Stimulated activated CD4-positive, alpha-beta T cell treated with anti-CD3 and anti-CD28 coated beads, Interleukin-2, amount 100 ng/mL, for 24 hours (primary cell): ENCODE measurements at places on chromosomes 3 and 15.

DNA sequence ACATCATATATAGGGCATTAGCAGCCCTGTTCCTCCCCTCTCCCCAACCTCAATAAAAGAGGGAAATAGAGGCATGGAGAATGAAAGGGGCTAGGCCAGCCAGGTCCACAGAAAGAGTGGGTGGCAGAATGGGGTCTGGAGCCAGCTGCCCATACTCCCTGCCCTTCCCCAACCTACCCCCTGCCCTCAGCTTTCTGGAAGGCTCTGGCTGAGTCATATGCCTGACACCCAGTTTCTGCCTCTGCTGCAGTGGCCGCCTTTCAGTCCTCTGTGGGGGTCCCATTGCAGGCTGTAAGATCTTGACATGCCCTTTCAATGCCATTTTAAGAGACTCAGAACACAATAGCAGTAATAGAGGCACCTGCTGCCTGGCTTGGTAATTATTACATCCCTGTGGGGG lies 95.7 kb downstream of the LINGO1 start:
- DNase-seq: no peak

DNA sequence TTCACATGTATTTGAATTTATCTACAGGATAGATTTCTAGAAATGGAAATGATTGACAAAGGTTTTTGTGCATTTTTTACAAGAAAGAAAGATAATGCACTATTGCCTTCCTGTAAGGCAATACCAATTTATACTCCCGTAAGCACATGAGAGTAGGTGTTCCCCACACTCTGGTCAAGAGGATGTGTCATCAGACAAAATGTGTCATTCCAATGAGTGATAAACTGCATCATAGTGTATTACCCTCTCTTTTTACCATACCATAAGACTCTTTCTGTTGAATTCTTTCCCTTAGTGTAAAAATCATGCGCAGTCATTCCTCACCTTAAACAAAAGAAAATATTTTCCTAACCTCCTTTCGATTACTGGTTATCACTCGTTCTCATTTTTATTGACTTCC lies 251.0 kb downstream of the ROBO1 start:
- DNase-seq: no peak

DNA sequence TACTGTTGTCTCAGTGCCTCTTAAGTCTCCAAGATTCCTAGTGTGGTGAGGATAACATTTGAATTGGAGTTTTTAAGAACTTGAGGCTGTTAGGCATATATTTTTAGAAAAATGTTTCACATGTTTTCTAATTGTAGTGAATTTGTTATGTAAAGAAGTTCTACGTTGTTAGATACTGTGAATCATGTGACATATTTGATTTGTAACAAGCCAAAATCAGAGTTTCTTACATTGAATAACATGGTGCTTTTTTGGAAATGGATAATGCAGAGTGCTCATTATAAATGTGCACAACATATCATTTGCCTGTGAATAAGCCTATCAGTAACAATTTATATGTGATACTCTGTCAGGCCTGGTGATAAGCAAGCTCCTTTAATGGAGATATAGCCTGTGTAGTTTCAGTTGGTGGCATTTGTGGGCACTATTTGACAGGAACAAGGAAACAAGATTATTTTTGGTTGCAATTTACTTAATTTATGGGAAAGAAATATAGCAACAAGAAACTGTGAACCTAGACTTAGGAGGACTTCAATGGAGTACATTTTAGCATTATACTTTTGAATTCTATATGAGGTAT lies 328.8 kb downstream of the ARPP21 start:
- DNase-seq: no peak

- peak; percentile 28 for DNase-seq
Observed at GRCh38 chr3:182979674-182980191, 605 bp downstream of the DCUN1D1 start.

- no peak for DNase-seq
Observed at GRCh38 chr3:69872783-69873378, 126.7 kb upstream of the SAMMSON start.

GRCh38 chr3:147231111-147231510 lies 175.2 kb downstream of the ZIC4 start:
- no peak for DNase-seq

GRCh38 chr15:25805031-25805430 lies 58.1 kb downstream of the ATP10A start:
- DNase-seq: no peak

DNA sequence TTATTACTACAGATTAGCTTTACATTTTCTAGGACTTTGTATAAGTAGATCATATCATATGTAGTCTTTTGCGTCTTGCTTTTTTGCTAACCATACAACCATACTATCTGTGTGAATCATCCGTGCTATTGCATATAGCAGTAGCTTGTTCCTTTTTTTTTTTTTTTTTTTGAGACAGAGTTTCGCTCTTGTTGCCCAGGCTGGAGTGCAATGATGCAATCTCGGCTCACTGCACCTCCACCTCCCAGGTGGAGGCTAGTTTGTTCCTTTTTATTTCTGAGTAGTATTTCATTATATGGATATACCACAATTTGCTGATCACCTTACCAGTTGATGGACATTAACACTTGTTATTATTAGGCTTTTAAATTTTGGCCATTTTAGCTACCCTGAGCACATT lies 54.5 kb upstream of the TBL1XR1 start:
- DNase-seq: no peak

DNA sequence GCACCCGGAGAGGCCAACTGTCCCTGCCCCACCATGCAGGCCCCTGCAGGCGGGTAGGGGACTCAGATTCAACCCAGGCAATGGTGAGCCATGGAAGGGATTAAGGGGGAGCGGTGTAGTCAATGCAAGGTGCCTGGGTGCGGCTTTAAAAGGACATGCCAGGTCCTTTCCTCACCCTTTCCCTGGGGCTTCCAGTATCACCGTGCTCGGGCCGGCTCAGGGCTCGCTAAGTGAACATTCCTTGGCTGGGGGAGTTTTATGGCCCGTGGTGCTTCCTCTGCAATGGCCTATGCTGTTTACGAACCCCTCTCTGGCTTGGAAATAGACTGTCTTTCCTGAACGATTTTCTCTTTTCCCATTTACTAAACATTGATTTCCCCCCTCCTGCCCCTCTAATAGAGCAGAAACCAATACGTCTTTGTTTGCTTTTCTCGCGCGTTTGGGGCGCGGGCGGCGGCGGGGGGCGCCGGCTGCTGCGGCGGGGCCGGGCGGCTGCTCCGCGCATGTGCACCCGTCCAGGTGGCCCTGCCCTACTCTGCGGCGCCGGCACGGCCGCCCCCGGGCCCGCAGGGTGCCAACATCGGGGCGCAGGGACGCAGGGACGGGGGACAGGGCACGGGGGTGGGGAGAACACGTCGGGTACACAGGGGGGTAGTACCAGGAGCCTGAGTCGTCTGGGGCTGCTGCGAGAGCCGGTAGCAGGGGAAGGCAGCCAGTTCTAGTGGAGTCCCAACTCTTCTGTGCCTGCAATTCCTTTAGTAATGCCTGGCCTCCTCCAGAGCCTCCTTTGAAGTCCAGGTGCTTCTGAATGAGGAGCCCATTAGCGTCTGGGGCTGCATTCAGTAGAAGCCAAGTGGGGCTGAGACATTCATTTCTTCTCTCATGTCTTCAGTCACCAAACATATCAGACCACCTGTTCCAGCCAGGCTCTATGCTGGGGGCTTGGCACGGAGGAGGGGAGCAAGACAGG lies 26.9 kb upstream of the CACNA2D2 start:
- DNase-seq: no peak

GRCh38 chr3:13219077-13219901 lies 146.1 kb upstream of the IQSEC1 start:
- no peak for DNase-seq

DNA sequence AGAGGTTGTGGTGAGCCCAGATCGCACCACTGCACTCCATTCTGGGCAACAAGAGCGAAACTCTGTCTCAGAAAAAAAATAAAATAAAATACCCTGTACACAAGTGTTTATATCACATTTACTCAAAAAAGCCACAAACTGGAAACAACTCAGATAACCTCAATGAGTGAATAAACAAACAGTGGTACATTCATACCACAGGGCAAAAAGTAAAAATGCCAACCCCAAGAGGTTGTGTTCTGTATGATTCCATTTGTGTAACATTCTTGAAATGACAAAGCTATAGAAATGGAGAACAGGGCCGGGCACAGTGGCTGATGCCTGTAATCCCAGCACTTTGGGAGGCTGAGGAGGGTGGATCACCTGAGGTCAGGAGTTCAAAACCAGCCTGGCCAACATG lies 12.9 kb downstream of the EDC3 start:
- no peak for DNase-seq
